Upper lobe of left lung (tissue), 6 donors: ENCODE measurements at places on chromosomes 7 and 10. TPM values are rescaled to one million over a fixed set of nuclear protein-coding genes. Genes with fewer than 3 reads are reported as not detected.

DNA sequence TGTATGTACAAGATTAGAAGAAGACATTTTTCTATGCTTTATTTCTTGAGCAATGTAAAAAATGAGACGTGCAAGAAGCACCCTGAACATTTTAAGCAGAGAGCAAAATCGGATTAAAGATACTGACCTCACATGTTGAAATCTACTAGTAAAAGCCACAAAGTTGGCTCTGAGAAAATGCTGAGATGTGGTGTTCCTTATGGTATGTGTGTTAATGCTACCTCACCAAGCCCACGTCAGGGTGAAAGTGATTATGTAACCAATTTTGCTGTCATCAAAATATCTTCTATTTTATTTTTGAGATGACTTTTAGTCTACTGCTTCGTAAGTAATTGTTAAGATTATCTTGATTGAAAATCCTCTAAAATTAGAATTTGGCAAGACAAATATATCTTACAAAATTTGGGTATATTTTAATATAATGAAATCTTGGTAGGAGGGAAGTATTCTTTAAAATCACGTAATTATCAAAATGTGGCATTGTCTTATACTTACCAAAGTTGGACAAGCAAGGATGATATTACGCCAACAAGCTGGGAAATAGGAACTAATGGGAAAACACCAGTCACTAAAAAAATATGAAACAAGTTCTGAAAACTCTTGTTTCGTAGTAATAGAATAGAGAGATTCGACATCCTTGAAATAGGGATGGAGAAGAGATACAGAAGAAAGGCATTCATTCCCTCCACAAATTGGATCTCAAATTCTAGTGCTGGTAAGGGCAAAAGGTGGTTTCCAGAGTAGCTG is 5.8 kb downstream of the ADO start:
- H3K27me3 ChIP-seq = peaks cover 13% of the 10 kb centered on the region
- H3K4me1 ChIP-seq = peaks cover 28% of the 10 kb centered on the region
- no peak for DNase-seq
- no peaks in the 10 kb centered on the region for H3K36me3 ChIP-seq
- no peak overlapping the region for H3K27ac ChIP-seq
- H3K4me3 ChIP-seq = no peak overlapping the region

The VAX1 gene
- total RNA-seq = not detected

The OLAH gene
- 5.6 TPM for total RNA-seq

GRCh38 chr7:131268906-131269305 is 58.8 kb upstream of the MKLN1 start:
- H3K36me3 ChIP-seq = no peaks in the 10 kb centered on the region
- no peaks in the 10 kb centered on the region for H3K27me3 ChIP-seq
- no peaks in the 10 kb centered on the region for H3K4me1 ChIP-seq
- H3K4me3 ChIP-seq = no peak overlapping the region
- DNase-seq = no peak
- no peak overlapping the region for H3K27ac ChIP-seq

- no peak overlapping the region for H3K27ac ChIP-seq
- no peaks in the 10 kb centered on the region for H3K36me3 ChIP-seq
- H3K4me1 ChIP-seq = no peaks in the 10 kb centered on the region
These were observed 59.1 kb downstream of the CNTNAP2 start for GRCh38 chr7:146175716-146176115.

DNA sequence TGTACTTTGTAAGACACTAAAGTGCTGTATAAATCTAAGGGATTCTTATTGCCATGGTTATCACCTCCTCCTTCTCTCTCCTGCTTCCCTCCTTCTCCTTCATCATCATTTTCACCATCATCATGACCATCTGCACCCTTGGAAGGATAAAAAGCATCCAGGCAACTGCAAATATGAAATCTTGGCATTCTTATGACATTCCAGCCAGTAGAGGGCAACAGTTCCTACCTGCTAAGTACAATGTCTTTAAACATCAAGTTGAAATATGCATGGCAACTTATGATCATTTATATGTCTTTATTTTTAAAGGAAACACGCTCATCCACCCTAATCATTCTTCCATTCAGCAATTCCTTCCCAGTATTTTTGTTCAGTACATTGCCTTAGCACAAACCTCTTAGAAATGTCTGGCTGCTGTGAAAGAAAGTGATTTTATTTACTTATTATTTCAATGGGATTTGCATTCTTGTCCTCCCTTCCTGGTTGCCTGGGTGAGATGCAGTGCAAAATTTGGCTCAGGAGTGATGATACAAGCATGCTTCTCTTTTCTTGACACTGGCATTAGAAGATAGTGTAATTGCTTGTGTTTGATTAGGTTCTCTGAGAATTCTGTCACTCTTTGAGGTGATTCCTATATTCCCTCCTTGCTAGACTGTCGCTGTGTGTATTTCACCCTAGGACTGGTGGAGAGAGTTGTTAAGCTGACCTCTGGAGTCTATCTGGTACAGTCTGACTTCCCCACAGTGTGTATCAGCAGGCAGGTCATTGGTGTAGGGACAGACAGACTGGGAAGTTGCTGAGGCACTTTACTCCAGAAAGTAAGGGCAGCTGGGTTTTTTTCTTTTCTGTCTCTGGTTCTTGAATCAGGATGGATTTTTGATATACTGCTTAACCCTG is 188.5 kb upstream of the BMPER start:
- H3K4me1 ChIP-seq = peaks cover 7% of the 10 kb centered on the region
- no peak for DNase-seq
- H3K27ac ChIP-seq = no peak overlapping the region
- no peaks in the 10 kb centered on the region for H3K36me3 ChIP-seq

DNA sequence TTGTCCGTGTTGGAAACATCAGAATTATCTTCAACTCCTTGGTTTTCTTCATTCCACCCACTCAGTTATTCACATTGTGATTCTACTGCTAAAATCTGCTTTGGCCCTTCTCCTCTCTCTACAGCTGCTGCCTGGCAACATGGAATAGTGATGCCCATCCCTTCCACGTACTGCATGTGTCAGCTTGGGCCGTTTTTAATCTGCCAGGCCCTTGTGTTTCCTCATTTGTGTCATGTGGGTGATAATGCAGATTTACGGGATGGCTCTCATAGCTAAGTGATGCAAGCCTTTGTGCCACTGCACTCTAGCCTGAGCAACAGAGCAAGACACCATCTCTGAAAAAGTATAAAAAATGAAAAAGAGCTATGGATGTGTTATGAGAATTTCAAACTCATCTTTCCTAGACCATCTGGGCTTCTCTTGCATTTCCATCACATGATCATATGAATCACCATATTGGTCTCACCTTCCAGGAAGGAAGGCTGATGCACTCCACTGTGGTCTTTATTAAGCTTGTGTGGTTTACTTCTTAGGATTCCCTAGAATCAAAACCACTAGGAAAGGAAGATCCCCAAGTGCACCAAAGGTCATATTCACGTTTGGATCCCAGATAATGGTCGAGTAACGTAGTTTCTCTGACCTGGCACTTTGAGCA is 20.6 kb upstream of the CELF2 start:
- H3K27me3 ChIP-seq = no peaks in the 10 kb centered on the region
- no peak for DNase-seq
- H3K4me1 ChIP-seq = no peaks in the 10 kb centered on the region
- H3K36me3 ChIP-seq = no peaks in the 10 kb centered on the region
- no peak overlapping the region for H3K4me3 ChIP-seq

The SCART1 gene
- 13.9 TPM for total RNA-seq

DNA sequence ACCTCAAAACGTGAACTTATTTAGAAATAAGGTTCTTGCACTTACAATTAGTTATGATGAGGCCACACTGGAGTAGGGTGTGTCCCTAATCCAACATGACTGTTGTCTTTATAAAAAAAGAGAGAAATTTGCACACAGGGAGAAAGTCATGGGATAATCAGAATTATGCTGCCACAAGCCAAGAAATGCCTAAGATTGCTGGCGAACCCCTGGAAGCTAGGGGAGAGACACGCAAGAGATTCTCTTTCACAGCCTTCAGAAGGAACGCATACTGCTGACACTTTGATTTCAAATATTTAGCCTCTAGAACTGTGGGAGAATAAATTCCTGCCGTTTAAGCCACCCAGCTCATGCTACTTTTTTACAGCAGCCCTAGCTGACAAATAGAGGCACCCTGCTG is 138.3 kb downstream of the CCDC71L start:
- no peak overlapping the region for H3K27ac ChIP-seq
- no peaks in the 10 kb centered on the region for H3K36me3 ChIP-seq
- H3K4me3 ChIP-seq = no peak overlapping the region

The STEAP1B gene
- 2.1 TPM for total RNA-seq

GRCh38 chr7:98038321-98038720 is 48.3 kb upstream of the OCM2 start:
- no peak for DNase-seq
- no peaks in the 10 kb centered on the region for H3K4me1 ChIP-seq
- no peak overlapping the region for H3K27ac ChIP-seq
- H3K27me3 ChIP-seq = no peaks in the 10 kb centered on the region
- no peaks in the 10 kb centered on the region for H3K36me3 ChIP-seq
- no peak overlapping the region for H3K4me3 ChIP-seq

DNA sequence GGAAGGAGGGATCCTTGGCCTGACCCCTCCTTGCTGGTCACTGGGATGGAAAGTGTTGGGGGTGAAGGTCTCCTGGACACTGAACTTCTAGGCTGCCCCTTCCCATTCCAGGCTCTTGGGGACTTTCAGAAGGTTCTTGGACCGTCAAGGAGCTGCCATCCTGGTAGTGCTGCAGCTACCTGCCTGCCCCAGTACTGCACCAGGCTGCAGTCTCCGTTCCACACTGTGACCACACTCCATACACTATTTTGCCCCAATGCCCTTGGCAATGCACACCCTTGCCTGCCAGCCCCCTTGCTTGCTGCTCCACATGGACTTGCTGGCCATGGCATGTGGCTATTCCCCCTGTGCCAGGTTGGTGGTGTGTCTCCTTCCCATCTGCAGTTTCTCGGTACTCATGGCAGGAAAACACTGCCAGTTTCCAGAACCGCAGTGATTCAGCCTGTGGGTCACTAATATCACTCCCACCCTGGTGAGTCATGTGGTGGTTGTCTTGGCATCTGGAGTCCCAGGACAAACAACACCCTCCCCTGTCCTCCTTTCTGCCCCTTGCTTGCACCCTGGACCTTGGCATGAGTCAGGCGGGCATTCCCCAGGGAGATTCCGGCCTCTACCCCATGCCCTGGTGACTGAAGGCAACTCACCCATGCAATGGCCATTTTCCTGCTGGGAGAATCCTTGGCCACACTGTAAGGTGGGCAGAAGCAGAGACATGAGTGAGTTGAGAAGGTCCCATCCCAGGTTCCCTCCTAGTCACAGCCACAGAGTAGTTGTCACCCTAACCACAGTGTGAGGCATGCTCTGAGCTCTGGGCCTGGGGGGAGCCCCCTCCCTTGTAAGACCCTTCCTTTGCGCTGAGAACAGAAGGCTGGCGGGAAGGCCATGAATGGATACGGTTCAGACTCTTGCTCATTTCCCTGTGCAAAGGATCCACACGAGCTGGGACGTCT is 32.8 kb downstream of the GOLGA7B start:
- H3K36me3 ChIP-seq = no peaks in the 10 kb centered on the region
- H3K4me1 ChIP-seq = no peaks in the 10 kb centered on the region
- H3K4me3 ChIP-seq = no peak overlapping the region
- no peaks in the 10 kb centered on the region for H3K27me3 ChIP-seq

The SLC13A1 gene
- not detected for total RNA-seq

DNA sequence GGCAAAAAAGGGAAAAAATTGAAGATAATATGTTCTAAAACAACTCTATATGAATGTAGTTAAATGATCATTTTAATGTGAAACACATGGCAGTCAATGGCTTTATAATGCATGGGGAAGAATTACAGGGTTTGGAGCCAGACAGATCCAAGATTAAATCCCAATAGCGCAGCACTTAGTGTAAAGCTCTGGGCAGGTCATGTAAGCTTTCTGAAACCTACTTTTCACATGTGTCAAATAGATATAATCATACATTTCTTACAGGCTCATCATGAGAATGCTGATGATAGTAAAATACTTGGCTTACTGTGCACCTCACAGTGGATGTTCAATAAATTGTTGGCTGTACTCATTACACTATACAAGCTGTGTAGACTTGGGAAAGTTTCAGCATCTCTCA is 48.0 kb upstream of the ZNF365 start:
- no peaks in the 10 kb centered on the region for H3K4me1 ChIP-seq
- no peaks in the 10 kb centered on the region for H3K27me3 ChIP-seq
- H3K4me3 ChIP-seq = no peak overlapping the region
- no peaks in the 10 kb centered on the region for H3K36me3 ChIP-seq
- no peak for DNase-seq
- H3K27ac ChIP-seq = no peak overlapping the region

- no peaks in the 10 kb centered on the region for H3K27me3 ChIP-seq
- H3K27ac ChIP-seq = no peak overlapping the region
- no peaks in the 10 kb centered on the region for H3K4me1 ChIP-seq
- no peak overlapping the region for H3K4me3 ChIP-seq
These were observed 137.7 kb downstream of the CNOT4 start for GRCh38 chr7:135372222-135372621.

The MSMB gene
- total RNA-seq = not detected

The ZNF438 gene
- 13.8 TPM for total RNA-seq

DNA sequence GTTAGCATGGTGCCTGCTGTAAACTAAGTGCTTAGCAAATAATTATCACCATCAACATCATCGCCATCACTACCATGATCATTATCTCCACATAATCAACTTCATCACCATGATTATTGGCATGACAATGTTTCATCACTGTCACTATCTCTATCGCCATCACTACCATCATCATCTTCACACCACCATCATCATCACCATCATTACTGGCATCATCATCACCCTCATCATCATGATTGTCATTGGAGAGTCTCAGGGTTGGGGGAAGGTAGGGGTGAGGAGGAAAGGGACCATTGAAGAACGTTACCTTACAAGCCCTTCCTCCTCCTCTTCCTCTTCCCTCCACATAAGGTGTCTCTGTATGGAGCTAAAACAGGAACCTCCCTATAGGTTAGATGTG is 54.9 kb upstream of the GPR26 start:
- H3K27ac ChIP-seq = no peak overlapping the region
- no peak overlapping the region for H3K4me3 ChIP-seq
- no peaks in the 10 kb centered on the region for H3K36me3 ChIP-seq
- no peak for DNase-seq
- H3K27me3 ChIP-seq = no peaks in the 10 kb centered on the region
- no peaks in the 10 kb centered on the region for H3K4me1 ChIP-seq

The GRM3 gene
- not detected for total RNA-seq

DNA sequence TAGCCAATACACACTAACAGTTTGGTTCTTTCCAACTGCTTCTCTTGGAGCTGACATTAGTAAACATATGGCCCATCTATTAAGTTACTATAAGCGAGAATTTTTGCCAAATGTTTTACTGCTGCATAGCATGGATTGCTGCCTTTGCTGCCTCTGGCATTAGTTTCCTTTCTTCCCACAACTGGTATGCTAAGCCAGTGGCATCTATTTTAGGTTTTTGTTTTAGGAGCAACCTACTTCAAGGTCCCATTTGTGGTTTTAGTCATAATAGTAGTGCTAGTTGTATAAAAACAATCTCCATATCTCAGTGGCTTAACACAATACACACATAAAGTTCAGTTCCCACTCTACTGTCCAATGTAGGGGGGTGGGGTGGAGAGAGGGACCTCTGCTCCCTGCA is 25.9 kb upstream of the PANK1 start:
- no peak overlapping the region for H3K27ac ChIP-seq
- no peaks in the 10 kb centered on the region for H3K36me3 ChIP-seq
- no peak overlapping the region for H3K4me3 ChIP-seq
- no peaks in the 10 kb centered on the region for H3K27me3 ChIP-seq
- no peaks in the 10 kb centered on the region for H3K4me1 ChIP-seq
- DNase-seq = no peak

GRCh38 chr7:42671627-42672026 is 240.2 kb downstream of the C7orf25 start:
- no peak overlapping the region for H3K27ac ChIP-seq
- no peak overlapping the region for H3K4me3 ChIP-seq
- H3K27me3 ChIP-seq = no peaks in the 10 kb centered on the region
- DNase-seq = no peak
